ENCODE measurements at places on chromosomes 7 and 10.
A peak's percentile ranks its signal among the peaks of the same experiment; 100 is the strongest.

DNA sequence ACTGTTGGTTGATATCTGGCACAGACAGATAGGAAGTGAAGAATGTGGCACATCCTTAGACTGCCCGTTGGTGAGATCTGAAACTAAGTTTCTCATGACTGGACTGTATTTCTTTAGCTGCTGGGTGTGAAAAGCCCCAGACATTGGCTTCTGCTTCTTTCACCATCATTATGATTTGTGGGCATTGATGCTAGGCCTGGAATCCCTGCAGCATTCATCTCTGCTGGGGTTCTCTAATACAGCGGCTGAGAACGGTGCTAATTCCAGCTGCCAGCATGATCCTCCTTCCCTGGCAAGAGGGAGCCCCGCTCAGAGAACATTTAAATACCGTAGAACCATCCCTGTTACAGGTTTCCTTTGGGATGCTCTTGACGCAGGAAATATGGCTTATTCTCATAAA, 26.2 kb downstream of the RBM20 start:
- no peak for DNase-seq

DNA sequence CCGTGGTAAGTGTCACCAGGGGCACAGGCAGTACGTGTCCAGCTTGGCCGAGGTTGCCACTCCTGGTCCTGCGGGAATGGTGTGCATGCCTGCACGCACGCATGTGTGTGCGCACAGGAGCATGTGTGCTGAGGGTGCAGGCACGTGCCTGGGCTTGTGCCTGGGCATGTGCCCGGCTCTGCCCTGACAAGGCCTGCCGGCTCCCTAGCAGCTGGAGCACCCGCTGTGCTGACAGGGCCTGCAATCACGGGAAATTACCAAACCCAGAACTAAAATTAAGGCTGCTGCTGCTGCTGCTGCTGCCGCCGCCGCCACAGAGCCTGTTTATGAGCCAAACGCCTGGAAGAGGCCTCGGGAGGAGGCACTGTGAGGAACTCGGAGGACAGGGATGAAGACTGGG, 28.7 kb downstream of the GHRHR start:
- DNase-seq: peak; percentile 45

DNA sequence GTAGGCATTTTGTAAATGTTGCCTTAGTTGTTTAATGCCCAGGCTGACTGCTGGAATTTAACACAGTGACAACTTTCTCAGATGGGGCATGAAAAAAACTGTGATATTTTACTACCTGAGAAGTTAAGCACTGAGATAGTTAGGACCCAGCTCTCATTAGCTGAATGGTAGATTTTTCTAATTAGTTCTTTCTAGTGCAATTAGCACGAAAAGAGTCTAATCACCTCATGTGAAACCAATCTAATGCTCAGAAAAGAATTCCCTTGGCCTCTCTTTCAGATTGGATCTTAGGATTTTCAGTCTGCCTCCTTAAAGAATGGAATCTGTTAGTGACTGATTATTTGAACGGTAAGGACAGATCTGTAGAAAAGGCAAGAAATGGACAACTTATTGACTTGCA, 743.2 kb downstream of the AUTS2 start:
- no peak for DNase-seq

DNA sequence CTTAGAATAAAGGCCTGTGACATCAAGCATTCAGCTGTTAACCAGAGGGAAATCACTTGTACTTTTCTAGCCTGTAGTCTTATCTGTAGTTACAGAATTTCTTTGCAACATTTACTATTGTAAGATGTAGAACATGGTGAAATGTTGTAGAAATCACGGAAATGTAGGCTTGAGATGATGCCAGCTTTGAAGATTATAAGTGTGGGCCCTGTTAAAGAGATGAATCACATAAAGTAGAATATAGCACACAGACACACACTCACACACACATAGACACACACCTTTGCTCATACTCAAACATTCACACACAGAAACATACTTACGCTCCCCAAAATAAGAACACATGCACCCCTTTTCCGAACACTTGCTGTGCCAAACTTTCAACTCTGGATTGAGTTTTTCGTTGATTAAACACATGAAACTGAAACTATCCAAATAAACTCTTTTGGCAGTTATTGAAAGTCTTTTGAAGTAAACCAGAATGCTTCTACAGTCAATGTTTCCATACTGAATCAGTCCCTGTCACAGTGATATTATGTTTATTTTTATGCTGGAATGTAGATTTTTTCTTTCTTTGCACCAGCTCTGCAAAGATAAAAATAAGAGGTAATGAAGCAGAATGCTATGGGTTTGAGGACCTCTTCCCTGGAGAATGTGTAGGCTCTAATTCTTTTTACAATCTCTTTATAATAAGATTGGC, 230.3 kb upstream of the MEOX2 start:
- DNase-seq: no peak

GRCh38 chr7:34313289-34313688, 344.7 kb upstream of the NPSR1 start:
- no peak for DNase-seq

DNA sequence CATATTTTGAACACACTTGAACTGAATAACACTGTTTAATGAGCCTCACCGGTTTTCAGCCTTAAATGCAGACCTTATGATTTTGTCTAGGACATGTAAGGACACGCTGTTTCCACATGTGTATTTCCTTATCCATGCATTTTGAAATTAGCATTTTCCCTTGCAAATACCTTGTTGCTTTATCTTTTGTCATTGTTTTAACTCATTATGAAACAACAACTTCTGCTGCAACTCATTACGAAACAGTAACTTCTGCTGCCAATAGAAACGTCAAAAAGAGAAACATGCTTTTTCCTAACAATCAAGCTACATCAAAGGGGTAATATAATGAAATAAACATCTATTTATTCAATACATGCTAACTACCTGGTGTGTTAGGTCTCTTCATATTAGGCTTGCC, 322.0 kb downstream of the AGMO start:
- DNase-seq: no peak

DNA sequence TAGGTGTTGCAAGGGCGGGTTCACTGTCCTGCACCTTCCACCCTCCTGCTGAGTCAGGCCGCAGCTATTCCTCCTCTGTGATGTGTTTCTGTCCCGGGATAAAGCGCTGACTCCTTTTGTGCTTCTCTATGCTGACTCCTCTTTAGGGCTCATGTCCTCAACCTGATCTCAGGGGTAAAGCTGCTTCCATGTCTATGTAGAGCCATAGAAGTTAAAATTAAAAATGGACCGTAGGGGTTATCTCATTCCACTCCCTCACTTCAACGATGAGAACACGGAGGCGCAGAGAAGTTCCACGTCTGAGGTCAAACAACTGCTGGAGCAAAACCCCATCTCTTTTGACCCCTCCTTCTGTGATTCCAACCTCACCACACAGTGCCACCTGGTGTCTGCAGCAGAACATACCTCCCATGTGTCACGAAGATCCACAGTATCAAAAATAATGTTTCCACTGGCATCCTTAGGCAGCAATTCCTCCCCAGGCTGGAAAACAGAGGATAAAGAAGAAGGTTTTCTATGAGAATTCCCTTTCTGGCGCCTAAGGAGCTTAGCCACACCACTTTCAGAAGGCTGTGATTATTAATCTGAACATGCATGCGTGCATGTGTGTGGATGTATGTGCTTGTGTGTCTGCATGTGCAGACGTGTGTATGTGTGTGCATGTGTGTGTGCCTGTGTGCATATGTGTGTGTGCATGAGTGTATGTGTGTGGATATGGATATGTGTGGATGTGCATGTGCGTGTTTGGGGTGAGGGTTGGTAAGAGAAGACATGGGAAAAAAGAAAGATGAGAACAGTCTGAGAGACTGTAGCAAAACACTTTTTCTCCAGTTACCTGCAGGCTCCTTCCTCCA, 81.2 kb upstream of the UCN3 start:
- DNase-seq: no peak

DNA sequence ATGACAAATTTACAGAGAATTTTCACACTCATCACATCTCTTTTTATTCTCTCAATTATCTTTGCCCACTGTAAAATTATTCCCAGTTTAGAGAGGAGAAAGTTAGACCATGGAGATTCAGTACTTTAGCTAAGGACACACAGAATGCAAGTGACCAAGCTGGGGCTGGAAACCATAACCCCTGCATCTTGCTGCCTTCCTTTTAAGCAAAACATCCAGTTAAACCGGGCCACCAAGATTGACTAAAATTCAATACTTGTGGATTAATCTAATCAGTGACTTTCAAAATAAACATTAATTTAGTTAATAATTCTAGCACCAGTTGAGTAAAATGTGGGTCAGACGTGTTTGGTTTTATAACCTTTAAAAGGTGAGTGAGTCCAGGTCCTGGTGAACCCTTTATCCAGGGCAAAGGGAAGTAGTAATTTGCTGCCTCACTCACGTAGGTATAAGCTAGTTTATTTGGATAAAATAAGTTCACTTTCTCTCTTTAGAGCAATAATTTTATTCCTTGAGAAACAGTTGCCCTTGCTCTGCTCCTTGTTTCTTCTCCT, 1.9 kb upstream of the CYP2C8 start:
- DNase-seq: no peak

GRCh38 chr7:112009081-112009480, 197.1 kb downstream of the DOCK4 start:
- no peak for DNase-seq

DNA sequence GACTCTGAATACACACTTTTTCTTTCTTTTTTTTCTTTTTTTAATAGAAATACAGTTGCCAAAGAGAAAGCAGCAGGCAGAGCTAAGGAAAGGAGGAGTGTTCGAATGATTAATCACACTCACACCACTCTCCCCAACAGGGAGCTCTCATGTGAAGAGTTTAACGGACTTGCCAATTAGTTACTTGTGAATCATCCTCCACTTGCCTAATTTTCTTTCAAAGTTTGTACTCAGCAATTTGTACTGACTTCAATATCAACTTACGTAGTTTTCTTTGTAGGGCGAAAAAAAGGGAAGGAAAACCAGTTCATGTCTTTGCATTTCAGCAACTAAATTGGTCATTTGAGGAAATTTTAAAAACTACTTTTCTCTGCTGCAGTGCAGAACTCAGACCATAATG, 109.2 kb downstream of the PIP4K2A start:
- DNase-seq: no peak

All from NCI-H2227 treated with DMSO at 0.1 percent for 48 hours (cell line).